Stimulated activated CD8-positive, alpha-beta memory T cell treated with anti-CD3 and anti-CD28 coated beads, Interleukin-7, amount 100 ng/mL, for 48 hours (primary cell): ENCODE measurements at places on chromosomes 2 and 18.

- DNase-seq, result no peak
Observed at GRCh38 chr2:190679813-190680591, 31.1 kb downstream of the NAB1 start.

DNA sequence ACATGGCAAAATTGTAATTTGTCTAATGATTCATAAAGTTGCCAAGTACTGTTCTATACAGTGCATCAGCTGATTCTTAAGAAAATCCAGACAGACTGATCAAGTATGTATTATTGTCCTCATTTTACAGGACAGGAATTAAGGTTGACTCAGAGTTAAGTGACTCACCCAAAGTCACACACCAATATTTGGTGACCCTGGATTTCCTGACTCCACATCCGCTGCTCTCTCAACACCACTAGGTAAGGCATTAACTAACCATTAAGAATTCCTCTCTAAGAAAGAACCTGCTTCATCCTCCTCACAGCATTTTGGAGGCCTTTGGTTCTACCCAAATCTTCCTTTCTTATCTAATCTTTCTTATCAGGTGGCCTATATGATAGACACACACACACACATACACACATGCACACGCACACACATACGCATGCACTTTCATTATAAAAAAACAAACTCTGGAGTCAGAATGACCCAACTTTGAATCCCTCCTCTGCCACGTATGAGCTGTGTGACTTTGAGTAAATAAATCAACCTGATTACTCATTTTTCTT, 150.8 kb downstream of the ANKRD44 start:
- no peak for DNase-seq

DNA sequence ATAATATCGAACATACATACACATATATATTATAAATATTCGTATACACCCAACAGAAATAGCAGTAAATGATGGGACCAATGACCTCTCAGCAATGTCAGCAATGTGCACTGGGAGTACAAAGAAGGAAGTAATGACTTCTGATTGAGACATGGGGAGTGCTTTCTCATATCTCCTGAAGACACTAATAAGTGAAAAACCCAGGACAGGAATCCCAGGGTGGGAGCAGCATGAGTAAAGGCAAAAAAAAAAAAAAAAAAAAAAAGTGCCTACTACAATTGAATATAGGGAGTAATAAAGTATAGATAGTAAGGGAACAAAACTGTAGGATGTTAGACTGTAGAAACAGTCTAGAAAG, 491.3 kb downstream of the IRS1 start:
- no peak for DNase-seq

DNA sequence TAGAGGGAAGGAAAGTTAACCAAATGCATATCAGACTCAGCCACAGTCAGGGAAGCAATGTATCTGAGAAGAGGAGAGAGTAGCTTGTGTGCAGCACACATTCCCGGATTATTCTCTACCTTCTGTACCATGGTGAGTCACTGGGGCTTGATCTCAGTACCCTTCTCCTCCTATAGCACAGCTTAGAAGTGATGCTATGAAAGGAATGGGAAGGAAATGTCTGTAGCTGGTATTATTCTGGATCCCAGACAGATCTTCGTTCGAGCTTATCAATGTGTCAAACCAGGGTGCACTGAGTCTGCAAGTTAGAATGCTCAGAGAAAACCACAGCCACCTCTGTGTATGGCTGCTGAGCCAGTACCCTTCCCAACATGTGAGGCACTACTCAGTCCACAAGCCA, 88.0 kb upstream of the NFU1 start:
- no peak for DNase-seq

- no peak for DNase-seq
Observed at GRCh38 chr2:241978670-241979069, 109.1 kb downstream of the RTP5 start.
